ENCODE measurements at places on chromosomes 1 and 21.

- DNase-seq = no peak
Measured at GRCh38 chr1:113072141-113072756, 749 bp upstream of the LRIG2 start.

GRCh38 chr1:167755654-167756053 lies 33.9 kb downstream of the MPZL1 start:
- DNase-seq = no peak

- DNase-seq = no peak
Measured at GRCh38 chr1:178031856-178032320, 62.0 kb upstream of the RASAL2 start.

DNA sequence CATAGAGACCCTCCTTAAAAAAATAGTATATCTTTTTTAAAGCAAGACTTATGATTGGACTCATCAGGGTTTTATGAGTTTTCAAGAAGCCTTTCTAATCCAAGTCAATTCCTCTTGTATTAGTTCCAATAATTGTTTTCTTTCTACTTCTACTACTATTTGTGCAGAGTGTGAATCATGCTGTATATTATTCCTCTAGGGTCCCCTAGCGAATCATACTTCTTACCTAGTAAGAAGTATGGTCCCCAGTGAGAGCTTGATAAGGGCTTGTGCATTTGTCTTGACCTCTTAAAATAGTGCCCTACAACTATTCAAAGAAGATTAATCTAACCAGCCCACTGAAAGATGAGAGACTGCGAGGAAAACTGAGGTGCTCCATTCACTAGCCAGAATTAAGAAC lies 715.7 kb upstream of the ZP4 start:
- DNase-seq = no peak

- DNase-seq = peak; percentile 10
Measured at GRCh38 chr1:42765832-42766740, 742 bp downstream of the P3H1 start.

DNA sequence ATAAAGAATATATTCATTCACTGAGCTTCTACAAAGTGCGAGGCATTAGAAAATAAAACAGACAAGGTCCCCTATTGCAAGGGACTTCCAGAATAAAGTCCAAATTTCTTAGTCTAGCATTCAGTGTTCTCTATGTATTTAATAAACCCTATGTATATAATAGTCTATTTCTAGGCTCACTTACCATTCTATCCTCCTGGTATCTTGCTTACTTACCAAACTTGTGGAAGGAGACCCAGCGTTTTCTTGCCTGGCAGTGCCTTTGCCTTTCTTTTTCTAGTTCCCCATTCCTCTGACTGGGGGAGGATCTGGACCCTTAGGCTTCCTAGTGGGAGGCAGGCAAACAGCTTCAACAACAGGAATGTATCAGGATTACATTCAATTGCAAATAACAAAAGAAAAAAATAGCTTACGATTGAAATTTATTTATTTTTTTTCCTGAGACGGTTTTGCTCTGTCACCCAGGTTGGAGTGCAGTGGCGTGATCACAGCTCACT lies 690 bp upstream of the RNF19B start:
- DNase-seq = no peak

- peak; percentile 18 for DNase-seq
Measured at GRCh38 chr1:21622466-21623315, 46.5 kb downstream of the RAP1GAP start.

- no peak for DNase-seq
Measured at GRCh38 chr1:37677143-37677439, 15.2 kb upstream of the CDCA8 start.
